ENCODE measurements at places on chromosomes 7 and 10.

DNA sequence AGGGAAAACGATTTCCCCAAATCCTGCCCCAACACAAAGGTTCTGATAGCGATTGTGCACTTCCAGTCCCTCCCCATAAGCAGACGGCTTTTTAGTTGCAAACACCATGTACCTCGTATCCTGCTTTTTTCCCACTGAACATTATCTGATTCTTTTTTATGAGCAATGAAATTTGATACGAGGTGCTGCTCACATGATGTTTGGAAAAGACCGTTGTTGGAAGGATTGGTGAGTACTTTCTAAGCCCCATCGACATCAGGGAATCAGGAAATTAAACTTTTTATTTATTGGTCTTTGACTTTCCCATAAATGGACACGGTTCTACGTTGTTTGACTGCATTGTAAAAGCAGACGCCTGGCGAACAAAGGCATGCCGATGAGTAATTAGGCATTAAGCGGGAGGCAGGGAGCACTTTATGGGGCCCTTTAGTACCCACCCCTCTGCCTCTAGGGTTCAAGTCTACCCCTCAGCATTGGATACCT is 49.4 kb downstream of the TEX36 start:
- DNase-seq: no peak

GRCh38 chr10:66294538-66294937 is 631.3 kb upstream of the LRRTM3 start:
- DNase-seq: no peak

DNA sequence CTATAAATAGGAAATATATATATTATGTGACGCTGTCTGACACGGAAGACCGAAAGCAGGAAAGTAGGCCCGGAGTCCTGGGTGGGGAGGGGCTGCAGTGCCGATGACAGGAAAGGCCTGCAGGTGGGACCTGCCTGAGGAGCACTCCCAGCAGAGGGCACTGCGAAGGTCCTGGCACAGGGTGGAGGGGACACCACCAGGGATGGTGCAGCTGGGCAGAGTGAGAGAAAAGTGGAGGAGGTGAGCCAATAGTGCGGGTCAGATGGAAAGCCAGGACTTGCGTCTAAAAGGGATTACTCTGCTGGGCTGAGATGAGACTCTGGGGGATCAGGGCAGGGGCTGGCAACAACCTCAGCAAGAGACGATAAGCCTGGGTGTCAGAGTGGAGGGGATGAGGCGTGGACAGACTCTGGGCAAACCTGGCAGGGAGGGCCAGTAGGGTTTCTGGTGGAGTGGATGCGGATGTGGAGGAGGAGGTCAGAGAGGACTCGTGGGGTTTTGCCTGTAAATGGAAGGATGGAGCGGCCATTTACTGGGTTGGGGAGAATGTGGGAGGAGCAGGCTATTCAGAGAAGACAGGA is 118.2 kb upstream of the ZNF746 start:
- DNase-seq: no peak

GRCh38 chr10:132036887-132037675 is 28.7 kb upstream of the JAKMIP3 start:
- DNase-seq: no peak

DNA sequence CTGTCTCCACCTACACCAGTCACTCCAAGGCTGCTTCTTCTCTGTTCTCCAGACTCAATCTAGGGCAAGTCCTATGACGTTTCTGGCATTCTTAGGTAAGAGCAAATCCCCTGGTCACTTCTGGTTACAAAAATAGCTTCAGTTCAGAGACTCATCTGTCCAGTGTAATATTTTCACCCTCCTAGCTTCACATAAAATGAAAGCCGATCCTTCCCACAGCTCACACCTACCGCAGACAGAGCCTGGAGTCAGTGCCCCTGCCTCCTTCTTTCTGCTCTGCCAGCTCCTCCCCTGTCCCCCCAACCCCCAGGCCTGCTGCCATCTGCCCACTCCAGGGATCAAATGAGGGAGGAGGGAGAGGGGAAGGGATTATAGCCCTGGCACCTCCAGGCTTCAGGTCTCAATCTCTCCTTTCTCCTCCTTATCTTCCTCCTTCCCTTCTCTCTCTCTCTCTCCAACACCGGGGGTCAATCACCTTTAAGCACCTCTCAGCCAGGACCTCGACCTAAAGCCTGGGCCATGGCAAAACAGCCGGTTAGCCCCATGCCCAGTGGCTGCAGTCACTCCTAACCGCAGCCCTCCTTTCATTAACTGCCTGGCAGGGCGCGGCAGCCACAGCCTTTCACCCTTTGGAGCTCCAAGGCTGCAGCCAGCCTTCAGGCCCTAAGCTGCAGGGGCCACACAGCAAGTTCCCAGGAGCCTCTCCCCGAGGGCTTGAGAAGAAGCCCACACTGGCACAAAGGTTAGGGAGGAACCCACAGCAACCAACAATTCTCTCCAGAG is 292.6 kb upstream of the MGMT start:
- no peak for DNase-seq

All from T-helper 2 cell (primary cell).